ENCODE measurements at places on chromosomes 13 and 19.

- DNase-seq, result no peak
These were observed 18.0 kb downstream of the NDUFB7 start for GRCh38 chr19:14553939-14554243.

DNA sequence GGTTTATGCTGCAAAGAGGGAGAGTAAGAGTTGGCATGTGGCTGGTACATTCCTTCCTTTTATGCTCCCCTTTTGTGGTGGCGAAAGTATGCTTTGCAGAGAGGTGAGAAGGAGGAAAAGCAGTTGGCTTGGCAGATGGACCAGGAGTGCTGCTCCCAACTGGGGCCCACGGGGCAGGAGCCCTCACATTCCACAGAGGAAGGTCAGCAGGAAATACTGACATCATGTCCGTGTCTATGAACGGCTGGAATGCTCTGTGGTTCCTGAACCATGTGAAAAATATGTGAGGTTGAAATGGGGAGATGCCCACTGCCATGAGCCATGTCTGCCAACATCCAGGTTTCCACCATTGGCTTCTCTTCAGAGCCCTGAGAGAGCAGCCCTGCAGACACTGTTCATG is 33.3 kb upstream of the GAS6 start:
- DNase-seq, result peak; percentile 97

GRCh38 chr19:34880034-34880433 is 46.7 kb upstream of the ZNF30 start:
- DNase-seq, result no peak

DNA sequence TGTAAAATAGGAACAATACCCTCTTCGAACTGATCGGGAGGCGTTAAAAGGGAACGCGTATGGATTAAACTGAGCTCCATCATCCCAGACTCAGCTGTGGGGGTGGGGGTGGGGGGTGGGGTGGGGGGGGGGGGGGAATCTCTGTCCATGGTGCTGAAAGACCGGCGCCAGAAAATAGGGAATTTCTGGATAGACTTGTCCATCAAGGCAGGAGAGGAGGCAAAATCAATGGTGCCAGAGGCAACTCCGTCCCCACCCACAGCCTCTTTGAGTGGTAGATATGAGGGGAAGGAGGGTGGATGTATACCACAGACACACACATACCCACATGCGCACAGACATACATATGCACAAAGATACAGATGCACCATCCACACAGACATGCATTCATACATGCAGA is 37.4 kb downstream of the ZNF787 start:
- DNase-seq, result no peak
